ENCODE measurements at places on chromosomes 4 and X. TPM values are rescaled to one million over a fixed set of nuclear protein-coding genes. Genes with fewer than 3 reads are reported as not detected.

Gene FGB
- total RNA-seq = 1.2 TPM

Gene ETDB
- not detected for total RNA-seq

Gene PRPS2
- 15.0 TPM for total RNA-seq

- no peak for DNase-seq
Measured at GRCh38 chr4:3044870-3045819, 29.2 kb downstream of the HTT-AS start.

DNA sequence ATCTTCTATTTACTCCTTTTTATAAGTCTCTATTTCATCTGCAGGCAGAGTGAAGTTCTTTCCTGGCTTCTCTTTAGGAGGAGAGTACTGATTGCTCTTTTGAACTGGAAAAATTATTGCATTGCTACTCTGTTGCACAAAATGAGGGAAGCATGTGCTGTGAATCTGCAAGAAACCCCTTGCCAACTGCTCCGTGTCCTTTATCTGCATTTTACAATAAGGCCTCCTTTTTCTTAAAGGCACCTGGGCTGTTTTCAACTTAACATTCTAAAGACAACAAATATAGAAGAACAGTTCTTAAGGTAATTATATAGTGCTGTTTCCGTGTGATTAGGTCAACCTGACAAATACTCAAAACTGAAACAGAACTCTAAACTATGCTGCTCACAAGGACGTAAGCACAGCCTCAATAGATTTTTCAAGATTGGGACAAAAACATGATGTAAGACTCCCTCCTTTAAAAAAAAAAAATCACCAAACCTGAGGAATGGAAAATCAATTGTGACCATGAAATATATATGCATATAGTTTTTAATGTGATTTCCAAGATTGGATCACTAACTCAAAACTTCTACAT lies 716.6 kb upstream of the INTU start:
- DNase-seq = peak; percentile 4

GRCh38 chr4:96593422-96593821 lies 753.5 kb downstream of the PDHA2 start:
- DNase-seq = peak; percentile 14

DNA sequence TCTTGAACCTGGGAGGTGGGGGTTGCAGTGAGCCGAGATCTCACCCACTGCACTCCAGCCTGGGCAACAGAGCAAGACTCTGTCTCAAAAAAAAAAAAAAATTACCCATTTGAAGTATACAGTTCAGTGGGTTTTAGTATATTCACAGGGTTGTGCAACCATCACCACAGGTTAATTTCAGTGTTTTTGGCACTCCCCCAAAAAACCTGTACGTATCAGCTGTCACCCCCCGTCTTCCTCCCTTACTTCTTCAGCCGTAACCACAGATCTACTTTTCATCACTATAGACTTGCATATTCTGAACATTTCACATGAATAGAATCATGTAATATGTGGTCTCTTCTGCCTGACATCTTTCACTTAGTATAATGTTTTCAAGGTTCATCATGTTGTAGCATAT lies 11.7 kb upstream of the PTTG2 start:
- no peak for DNase-seq

DNA sequence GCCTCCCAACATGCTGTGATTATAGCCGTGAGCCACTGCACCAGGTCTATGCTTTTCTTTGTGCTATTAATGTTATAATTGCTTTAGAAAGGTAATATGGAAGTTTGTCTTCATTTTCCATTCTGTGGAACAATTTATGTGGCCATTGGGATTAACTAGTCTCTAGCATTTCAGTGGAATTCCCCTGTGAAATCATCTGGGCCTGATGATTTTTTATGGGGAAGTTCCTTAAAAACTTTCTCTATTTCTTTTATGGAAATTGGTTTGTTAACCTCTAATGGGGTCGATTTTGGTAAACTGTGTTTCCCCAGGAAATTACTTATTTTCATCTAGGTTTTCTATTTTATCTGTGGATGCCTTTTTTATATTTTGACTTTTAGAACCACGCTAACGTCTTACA lies 11.3 kb downstream of the TIMP1 start:
- DNase-seq = no peak

DNA sequence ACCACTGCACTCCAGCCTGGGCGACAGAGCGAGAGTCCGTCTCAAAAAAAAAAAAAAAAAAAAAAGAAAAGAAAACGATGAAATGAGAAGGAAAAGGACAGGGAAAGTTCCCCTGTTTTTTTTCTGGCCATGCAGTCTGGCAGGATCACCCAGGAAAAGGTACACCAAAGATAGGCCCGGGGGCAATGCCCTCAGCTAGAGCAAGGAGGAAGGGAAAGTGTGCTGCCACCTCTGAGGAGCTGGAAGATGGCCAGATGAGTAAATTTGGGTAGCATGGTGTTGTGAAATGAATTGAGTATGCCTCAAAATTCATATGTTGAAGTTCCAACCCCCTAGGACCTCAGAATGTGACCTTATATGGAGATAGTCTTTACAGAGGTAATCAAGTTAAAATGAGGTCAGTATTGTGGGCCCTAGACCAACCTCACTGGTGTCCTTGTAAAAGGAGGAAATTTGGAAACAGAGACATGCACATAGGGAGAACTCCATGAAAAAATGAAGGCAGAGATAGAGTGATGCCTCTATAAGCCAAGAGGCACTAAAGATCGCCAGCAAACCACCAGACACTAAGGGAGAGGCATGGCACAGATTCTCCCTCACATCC lies 28.9 kb downstream of the MAOB start:
- DNase-seq = no peak

DNA sequence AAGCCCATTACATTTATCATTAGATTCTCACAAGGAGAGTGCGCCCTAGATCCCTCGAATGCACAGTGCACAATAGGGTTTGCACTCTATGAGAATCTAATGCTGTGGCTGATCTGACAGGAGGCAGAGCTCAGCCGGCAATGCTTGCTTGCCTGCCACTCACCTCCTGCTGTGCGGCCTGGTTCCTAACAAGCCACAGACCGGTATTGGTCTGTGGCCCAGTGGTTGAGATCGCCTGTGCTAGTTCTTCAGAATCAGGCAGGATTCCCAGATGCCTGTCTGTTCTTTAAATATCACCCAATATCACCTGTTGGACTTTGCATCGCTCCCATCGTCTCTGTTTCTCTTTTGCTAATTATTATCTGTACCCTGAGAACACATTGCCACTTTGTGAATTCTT lies 14.0 kb downstream of the DSPP start:
- no peak for DNase-seq

GRCh38 chr4:80071604-80072227 lies 1.3 kb downstream of the ANTXR2 start:
- DNase-seq = no peak

GRCh38 chr4:37389967-37390580 lies 145.5 kb downstream of the NWD2 start:
- peak; percentile 93 for DNase-seq

DNA sequence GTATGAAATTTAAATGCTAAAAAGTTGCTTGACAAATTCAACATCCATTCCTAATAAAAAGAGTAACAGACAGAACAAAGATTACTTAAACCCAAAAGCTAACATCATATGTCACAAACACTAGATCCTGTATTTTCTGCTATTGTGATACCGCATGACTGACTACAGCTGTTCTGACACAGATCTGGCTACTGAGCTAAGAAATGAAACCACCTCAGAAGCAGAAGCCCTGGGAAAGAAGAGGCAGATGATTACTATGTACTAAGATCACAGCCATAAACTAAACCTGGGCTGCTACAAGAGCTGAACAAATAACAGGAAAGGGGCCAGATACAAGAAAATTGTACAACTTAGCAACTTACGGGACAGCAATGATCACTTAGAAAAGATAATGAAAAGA lies 9.4 kb downstream of the LETM1 start:
- DNase-seq = no peak

DNA sequence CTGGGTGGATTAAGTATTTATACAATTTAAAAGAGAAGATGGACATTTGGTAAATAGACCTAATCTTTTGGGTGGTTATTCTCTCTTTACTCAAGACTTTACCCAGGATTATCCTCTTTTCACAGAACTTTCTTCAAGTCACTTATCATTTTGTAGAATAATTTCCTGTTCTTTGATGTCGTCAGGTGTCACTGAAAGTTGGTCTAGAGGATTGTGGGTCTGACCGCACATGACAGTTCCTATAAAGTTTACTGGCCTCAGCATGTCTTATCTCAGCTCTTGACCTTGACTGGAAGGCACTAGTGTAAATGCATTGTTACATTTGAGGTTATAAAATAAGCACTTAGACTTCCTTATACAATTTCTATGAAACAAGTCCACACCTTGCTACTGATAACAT lies 139.9 kb upstream of the SLC4A4 start:
- no peak for DNase-seq

DNA sequence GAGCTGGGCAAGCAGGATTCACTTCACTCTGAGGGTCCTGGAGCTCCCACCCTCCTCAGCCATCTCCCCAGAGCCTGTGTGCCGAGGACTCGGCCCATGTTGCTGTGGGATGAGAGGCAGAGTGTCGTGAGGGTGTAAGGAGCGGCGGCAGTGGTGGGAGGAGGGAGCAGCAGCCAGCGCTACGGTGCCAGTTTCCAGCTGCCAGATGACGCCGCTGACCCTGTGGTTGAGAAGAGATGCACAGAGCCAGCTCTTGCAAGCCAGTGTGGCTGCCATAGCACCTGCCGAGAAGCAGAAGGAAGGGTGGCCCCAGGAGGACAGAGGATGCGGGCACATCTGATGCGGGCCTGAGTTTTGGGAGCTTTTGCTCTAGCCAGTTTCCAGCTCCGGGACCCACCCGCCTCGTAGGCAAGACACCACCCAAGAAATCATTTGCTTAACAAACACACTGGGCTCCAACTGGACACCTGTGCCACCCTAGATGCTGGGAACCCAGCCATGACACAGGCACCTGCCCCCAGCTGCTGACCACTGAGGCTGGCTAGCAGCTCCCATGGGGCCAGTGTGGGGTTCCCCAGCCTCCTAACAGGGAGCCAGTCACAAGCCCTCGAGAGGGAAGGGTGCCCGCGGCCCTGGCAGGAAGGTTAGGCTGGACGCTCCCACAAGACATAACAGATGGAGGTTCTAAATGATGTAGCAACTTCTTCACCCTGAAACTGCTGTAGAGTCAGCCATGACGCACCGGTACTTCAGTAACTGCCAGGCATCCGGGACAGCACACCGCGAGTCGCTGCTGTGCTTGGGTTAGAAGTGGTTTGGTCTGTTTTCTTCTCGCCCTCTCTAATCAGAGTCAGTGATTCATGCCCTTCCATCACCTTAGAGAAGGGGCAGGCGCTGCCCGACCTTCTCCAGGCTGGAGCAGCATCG lies 8.9 kb downstream of the MSANTD1 start:
- DNase-seq = no peak
